ENCODE measurements at places on chromosomes 7 and 10.

DNA sequence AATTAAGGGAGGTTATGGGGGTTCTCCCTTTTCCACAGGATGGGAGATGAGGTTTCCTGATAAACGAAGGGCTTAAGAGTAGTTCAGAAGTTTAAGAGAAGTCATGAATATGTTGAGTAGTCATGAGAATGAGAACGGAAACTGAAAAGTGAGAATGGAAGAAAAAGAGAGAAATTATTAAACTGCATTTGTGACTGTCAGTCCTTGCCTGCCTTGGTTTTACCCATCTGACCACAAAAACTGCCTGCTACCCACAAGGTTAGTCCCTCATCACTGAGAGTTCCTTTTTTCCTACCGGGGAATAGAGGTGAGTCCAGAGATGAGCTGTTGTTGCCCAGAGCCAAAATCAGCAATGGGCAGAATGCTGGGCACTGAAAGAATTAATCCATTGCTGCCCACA, 174.1 kb upstream of the BET1 start:
- DNase-seq: no peak

- DNase-seq: no peak
Observed at GRCh38 chr7:98423043-98423442, 22.2 kb upstream of the BAIAP2L1 start.

- DNase-seq: no peak
Observed at GRCh38 chr7:93838966-93839365, 51.6 kb downstream of the TFPI2 start.

- no peak for DNase-seq
Observed at GRCh38 chr10:110269374-110270318, 35.1 kb downstream of the SMNDC1 start.

GRCh38 chr7:158996214-158997109, 140.1 kb downstream of the DYNC2I1 start:
- DNase-seq: no peak

DNA sequence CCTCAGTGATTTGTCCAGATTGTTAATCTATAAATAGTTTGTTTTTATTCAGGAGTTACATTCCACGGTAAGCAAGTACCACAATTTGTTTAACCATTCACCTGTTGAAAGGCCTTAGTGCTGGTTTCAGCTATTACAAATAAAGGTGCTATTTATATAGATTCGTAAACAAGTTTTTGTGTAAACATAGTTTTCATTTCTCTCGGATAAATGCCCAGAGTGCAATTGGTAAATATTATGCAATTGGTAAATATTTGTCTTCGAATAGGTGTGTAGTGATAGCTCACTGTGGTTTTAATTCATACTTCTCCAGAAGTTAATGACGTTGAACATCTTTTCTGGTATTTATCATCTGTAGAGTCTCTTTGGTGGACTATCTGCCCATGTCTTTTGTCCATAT, 76.4 kb upstream of the RSU1 start:
- no peak for DNase-seq

Data from lower lobe of right lung (tissue), 2 donors.